Kidney (tissue), 22 donors: ENCODE measurements at places on chromosomes 3 and 15. TPM values are rescaled to one million over a fixed set of nuclear protein-coding genes. Genes with fewer than 3 reads are reported as not detected.

GRCh38 chr3:109963831-109964230 is 626.5 kb upstream of the DPPA4 start:
- no peaks in the 10 kb centered on the region for H3K4me1 ChIP-seq
- DNase-seq, result no peak
- H3K4me3 ChIP-seq, result no peak overlapping the region

Gene IL5RA
- total RNA-seq, result 1.1 TPM

DNA sequence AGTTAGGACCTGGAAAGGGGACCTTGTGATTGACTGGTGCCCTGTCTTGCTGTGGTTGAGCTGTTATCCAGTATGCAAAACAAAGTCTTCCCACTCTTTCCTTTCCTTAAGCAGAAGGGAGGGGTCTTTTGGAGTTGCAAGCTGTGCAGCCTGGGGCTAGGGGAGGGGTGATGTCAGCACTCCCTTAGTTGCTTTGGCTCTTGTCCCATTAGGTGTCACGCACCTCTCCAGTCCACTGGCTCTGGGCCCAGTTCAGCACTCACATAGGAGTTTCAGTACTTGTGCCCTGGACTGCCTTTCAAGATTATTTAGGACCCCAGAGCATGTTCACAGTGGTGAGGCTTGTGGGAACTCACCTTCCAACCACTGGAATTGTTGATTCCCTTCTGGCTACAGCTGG is 238.5 kb downstream of the DOCK3 start:
- no peaks in the 10 kb centered on the region for H3K4me1 ChIP-seq
- H3K27me3 ChIP-seq, result no peaks in the 10 kb centered on the region
- no peak overlapping the region for H3K27ac ChIP-seq
- no peaks in the 10 kb centered on the region for H3K36me3 ChIP-seq
- H3K4me3 ChIP-seq, result no peak overlapping the region

Gene IDH3A
- total RNA-seq, result 97.2 TPM

GRCh38 chr3:189778340-189778950 is 147.3 kb downstream of the TP63 start:
- H3K27ac ChIP-seq, result no peak overlapping the region
- H3K27me3 ChIP-seq, result no peaks in the 10 kb centered on the region
- H3K4me1 ChIP-seq, result no peaks in the 10 kb centered on the region
- no peak for DNase-seq
- no peaks in the 10 kb centered on the region for H3K36me3 ChIP-seq

- no peak overlapping the region for H3K4me3 ChIP-seq
- DNase-seq, result no peak
- H3K4me1 ChIP-seq, result no peaks in the 10 kb centered on the region
- no peaks in the 10 kb centered on the region for H3K27me3 ChIP-seq
- no peaks in the 10 kb centered on the region for H3K36me3 ChIP-seq
Measured at GRCh38 chr3:60365360-60365759, 885.9 kb downstream of the FHIT start.

Gene HRG
- total RNA-seq, result 0.35 TPM

Gene CHRFAM7A
- 2.7 TPM for total RNA-seq
